Breast epithelium (tissue), 4 donors: ENCODE measurements at places on chromosomes 16 and 17.

- DNase-seq, result no peak
These were observed 7.0 kb upstream of the CCNF start for GRCh38 chr16:2422123-2422867.

DNA sequence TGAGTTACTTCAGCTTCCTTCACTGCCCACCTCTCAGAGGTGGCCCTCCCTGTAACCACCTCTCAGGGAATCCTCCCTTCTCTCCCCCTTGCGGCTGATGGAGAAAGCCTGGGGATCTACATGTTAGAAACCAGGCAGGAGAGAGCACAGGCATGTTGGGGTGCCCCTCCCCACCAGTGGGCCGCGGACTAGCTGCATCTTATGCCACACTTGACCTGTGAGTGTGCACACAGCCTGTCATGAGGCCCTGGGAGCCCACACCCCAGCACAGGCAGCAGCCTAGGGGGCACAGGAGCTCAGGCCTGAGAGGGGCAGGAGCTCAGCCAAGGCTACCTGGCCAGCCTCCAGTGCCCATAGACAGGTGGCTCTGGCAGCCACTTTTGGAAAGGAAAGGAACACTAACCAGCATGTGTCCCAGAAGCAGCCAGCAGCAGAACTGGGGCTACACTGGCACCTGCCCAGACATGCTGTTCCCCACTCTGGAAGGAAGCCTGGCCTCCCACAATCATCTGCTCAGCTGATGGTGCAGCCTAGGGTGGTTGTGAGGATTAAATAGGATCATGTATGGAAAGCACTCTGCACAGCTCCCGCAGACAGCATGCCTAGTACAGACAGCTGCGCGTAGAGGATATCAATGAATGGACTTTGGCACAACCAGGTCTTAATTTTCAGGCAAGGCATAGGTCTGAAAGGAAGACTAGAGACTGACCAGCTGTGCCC lies 60.5 kb downstream of the TMEM132E start:
- no peak for DNase-seq

DNA sequence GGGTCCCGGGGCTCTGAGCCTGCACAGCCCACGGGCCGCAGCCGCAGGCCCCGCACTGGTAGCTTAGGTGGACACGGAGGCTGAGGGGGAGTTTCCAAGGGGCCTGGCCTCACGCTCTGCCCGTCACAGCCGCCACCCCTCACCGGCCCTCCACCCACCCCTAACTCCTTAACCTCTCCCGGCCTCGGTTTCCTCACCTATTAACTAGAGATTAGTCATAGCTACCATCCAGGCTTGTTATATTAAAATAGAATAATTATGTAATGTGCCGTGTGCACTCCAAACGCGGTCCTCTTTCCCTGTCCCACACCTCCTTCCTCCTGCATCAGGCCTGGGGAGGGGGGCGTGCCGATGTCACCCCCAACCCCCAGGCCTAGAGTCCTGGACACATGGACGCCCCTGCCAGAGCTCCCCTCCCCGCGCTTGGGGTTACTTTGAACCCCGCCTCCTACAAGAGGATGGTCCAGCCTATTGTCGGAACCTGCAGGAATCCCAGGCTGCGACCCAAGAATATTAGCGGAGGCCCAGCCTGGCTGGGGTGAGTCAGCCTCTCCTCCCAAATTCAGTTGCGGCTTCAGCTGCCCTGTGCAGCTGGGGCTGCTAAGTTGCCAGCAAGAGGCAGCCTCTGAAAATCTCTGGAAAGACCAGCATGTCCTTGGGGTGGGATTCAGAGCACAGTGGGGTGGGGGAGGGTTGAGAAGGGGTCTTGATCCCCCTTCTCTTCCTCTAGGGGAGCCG lies 17.3 kb downstream of the SOCS3 start:
- no peak for DNase-seq

- no peak for DNase-seq
These were observed 9.1 kb downstream of the TUBG1 start for GRCh38 chr17:42618442-42619150.

GRCh38 chr16:70380919-70381603 lies 34.4 kb downstream of the DDX19A start:
- peak; percentile 98 for DNase-seq

GRCh38 chr17:58593123-58593522 lies 78.7 kb upstream of the MTMR4 start:
- DNase-seq, result no peak

- DNase-seq, result no peak
These were observed 53.0 kb upstream of the GAS7 start for GRCh38 chr17:10251212-10251948.

- DNase-seq, result no peak
These were observed at the start of gene SLFN14 for GRCh38 chr17:35560703-35561102. Gene SLFN14, minus strand, starts transcription at chr17:35560819. Its CDS starts 2,757 bp downstream, at chr17:35558062.

- DNase-seq, result no peak
These were observed 21.6 kb downstream of the CD300LF start for GRCh38 chr17:74691151-74691550.

GRCh38 chr17:40181205-40181604 lies 3.9 kb downstream of the RAPGEFL1 start:
- DNase-seq, result no peak

- no peak for DNase-seq
These were observed 10.2 kb downstream of the ATP2C2 start for GRCh38 chr16:84378567-84378966.

DNA sequence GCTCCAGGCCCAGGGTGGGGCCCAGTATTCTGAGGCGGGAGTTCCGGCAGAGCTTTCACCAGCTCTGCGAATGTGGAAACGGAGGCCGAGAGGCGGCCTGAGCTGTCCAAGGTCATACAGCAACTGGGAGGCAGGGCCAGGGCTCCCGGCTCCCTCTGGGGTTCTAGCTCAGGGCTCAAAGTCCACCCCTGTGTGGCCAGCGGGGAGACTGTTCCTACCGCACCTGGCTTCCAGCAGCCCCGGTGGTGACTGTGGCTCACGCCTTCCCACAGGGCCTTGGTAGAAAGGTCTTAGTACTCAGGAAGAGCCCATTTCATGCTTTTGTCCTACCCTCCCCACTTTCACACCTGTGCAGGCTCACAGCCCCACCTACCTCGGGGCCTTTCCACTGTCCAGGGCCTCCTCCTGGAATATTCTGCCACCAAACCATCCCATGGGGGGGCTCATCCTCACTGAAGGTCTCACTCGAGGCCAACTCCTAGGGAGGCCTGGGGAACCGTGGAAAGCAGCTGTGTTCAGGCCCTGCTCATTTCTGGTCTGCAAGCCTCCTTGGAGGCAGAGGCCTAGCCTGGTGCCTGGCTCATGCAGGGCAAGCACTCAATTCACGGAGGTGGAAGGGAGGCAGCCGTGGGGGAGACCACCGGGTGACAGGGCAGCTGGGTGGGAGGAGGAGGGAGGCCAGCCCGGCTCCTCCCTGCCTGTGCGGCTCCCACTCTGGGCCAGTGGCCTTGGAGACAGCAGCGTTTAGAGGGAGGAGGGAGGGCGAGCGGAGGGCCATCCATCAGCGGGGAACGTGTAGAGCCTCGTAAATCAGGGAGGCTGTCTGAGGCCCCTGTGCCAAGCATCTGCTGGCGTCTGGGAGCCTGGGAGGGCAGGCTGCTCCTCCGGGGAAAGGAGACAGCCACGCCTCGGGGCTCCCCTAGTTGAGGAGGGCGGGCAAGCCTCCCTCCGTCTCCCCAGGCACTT lies 12.7 kb upstream of the DOC2B start:
- no peak for DNase-seq

- no peak for DNase-seq
These were observed 7.0 kb upstream of the TBX2 start for GRCh38 chr17:61392679-61393078.

DNA sequence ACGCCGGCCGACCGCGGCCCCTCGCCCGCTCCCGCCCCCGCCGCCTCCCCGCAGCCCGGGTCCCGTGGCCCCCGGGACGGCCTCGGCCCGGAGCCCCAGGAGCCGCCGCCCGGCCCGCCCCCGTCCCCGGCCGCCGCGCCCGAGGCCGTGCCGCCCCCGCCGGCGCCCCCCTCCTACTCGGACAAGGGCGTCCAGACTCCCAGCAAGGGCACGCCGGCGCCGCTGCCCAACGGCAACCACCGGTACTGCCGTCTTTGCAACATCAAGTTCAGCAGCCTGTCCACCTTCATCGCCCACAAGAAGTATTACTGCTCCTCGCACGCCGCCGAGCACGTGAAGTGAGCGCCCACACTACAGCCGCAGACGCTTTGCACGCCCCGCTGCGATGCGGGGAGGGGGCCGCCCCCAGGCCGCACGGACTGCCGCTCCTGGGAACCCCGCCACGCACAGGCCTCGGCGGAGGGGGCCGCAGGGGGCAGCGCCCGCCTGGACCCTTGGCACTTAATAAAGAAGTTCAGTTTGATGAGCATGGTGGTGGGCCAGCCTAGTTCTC lies 35.5 kb upstream of the ZC3H18 start:
- DNase-seq, result no peak

DNA sequence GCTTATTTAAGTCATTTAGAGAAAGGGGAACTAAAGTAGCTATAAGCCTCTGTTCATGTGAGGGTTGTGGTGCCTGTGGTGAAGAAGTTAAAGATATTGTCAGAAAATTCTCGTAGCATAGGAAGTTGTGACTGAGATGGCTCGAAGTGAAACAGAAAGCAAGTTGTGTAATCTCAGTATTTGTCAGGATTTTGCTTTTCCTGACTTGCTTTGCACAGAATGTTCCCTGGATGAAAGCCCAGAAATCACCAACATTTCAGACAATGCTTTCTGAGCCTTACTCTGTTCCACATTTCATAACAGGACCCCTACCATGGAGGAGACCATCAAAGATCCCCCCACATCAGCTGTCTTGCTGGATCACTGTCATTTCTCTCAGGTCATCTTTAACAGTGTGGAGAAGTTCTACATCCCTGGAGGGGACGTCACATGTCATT lies 10.6 kb downstream of the CALCOCO2 start:
- no peak for DNase-seq

DNA sequence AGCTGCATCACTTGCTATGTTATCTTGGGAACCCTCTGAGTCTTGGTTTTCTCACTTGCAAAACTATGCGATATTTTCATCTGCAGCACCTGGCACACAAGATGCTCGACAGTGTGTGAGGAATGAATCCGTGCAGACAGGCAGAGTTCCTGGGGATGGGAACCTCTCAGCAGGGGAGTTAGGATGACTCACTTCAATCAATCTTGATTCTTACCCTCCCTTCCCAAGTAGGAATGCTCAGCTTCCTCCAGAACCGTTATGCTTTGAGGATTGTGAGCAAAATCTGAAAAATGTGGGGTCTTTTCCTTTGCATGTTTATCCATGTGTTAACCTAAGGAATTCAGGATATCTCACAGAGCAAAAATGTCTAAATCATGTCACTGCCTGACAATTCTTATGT lies 68.9 kb upstream of the HNF1B start:
- no peak for DNase-seq

DNA sequence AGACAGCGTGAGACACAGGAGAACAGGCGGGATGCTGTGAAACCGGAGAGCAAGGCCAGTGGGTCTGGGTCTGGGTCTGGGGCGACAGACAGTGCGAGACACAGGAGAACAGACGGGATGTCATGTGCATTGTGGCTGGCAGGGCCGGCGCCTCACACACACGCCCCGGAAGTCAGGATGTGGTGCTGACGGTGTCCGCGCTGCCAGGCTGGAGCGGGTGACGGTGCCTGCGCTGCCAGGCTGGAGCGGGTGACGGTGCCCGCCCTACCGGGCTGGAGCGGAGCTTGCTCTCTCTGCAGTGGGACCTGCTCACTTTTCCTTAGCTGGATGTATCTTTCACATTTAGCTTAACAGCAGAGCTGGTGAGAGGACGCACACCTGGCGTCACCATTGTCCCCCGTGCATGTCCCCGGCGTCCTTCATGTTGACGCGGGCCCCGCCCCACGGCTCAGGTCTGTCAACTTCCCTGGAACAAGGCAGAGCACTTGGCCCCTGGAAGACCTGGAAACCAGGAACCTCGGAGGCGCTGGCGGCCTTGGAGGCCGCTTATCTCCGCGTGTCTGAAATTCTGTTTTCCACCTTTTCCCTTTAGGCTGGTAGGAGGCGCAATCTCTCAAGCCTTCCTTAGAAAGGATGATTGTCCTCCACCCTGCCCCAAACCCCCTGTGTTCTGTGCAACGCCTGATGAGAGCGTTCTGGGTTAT lies 43.0 kb upstream of the ZNF750 start:
- DNase-seq, result peak; percentile 45

- DNase-seq, result peak; percentile 95
These were observed 15.8 kb downstream of the SLC7A5 start for GRCh38 chr16:87853411-87854052.

- DNase-seq, result no peak
These were observed 5.3 kb upstream of the WWOX start for GRCh38 chr16:78094166-78094565.

GRCh38 chr16:49049191-49049590 lies 232.4 kb downstream of the CBLN1 start:
- DNase-seq, result no peak

GRCh38 chr17:48102798-48103715 lies 1.8 kb upstream of the CBX1 start:
- DNase-seq, result no peak

DNA sequence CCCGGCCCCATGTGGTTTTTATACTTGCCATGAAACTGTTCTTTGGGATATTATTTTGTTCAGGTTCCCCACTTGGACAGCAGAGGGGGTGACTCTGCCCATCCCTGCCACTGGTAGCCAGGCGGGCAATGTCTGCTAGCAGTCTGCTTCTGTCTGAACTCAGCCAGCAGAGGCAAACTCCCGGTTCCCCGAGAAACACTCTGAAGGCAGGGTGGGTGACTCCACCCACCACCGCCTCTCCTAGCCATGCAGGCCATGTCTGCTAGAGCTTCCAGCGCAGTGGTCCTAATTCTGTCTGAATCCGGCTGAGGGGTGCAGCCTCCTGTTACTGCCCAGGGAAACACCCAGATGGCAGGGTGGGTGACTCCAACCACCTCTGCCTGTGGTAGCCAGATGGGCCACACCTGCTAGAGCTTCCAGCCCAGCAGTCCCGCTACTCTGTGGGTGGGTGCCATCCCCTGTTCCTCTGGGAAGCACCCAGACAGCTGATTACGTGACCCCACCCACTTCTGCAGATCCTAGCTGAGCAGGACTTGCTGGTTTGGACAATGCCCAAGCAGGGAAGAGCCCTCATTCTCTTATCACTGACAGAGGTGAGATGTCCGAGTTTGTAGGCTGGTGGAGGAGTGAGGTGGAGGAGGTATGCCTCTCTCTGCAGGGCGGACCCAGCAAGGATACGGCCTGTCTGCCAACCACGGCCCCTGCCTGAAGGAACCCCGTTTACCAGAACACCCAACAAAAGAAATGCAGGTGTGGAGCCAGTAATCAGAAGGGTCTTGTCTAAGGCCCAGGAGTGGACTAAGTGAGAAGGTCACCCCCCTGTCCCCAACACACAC lies 22.4 kb downstream of the NLRP1 start:
- no peak for DNase-seq

- peak; percentile 15 for DNase-seq
These were observed 65.9 kb downstream of the METRNL start for GRCh38 chr17:83145358-83145738.

GRCh38 chr17:65385726-65386125 lies 175.7 kb downstream of the AXIN2 start:
- no peak for DNase-seq

DNA sequence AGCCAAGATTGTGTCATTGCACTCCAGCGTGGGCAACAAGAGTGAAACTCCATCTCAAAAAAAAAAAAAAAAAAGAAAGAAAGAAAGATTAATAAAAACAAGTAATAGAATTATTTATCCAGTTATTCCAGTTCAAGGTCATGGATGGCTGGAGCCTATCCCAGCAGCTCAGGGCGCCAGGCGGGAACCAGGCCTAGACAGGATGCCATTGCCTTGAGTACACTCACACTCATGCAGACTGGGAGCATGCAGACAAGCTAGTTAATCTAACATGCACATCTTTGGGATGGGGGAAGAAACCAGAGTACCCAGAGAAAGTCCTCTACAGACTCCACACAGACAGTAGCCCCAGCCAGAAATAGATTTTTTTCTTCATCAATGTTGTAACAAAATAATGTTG lies 17.9 kb downstream of the PDP2 start:
- no peak for DNase-seq
